Nephron progenitor cell (in vitro differentiated cells): ENCODE measurements at places on chromosomes 7 and 10.

- DNase-seq = no peak
These were observed 282.8 kb downstream of the RPS24 start for GRCh38 chr10:78316451-78316931.

DNA sequence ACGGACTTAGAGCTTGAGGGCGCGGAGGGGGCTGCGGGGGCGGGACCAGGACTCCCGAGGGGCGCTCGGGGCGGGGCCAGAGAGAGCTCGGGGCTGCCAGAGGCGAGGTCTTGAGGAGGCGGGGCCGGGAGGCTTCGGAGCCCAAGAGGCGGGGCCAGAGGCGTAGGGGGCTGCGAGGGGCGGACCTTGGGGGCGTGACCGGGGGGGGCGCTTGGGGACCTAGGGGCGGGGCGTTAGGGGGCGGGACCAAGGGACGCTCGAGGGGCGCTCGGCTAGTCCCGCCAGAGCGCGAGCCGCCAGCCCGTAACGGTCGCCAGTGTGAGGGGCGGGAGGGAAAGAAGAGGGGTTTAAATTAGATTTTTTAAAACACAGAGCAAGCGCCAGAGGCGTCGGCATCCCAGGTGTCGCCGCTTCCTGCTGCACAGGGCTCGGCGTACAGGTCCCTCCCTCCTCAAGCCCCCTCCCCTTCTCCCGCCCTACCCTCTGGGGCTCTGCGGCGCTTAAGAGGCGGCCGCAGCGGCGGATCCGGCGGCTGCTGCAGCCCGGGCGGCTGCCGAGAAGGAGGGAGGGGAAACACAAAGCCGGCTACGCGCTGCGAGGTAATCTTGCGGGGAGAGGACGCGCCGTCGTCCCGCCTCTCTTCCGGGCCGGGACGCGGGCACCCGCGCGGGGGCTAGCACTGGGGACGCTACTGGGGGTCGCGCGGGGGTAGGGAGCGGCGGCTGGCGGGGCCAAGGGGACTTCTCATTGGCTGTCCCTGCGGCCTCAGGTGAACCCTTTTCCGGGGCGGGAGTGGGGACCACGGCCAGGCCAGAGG, at the start of gene ADD3:
TSS of gene ADD3 (plus strand) at position 284 of the 817 bp plus-strand sequence. CDS start 92,670 bp downstream, outside the sequence.
- DNase-seq = peak; percentile 99

DNA sequence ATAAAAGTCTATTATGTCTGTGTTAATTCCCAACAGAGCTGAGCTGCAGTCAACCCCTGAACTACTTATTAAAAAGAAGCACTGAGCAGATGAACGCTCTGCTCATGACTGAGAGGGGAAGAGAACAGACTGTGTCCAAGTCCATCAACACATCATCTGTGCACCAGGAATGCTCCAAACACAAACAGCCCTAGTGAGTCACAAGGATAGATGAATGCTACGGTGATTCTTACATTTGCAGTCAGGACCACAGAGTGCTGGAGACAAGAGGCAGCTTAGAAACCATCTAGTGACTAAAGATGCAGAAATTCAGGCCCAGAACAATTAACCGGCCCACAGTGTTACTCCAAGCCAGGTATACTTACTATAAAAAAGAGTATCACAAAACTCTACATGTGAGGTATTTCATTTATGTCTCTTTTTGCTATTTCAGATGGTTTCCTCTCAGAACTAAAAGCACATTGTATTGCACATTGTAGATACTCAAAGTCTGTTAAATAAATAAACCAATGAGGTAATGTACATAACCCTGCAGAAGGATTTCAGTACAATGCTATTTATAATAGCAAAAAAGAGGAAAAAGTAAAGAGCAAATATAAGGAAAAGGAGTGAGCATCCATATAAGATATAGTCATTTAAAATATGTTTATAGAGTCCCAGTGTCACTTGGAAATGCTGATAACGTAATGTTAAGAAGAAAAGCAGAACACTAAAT, 159.2 kb downstream of the KCNMA1 start:
- DNase-seq = no peak

GRCh38 chr10:46234431-46235060, 52.3 kb upstream of the ANTXRL start:
- no peak for DNase-seq
